ENCODE measurements at places on chromosomes 5 and 9.

DNA sequence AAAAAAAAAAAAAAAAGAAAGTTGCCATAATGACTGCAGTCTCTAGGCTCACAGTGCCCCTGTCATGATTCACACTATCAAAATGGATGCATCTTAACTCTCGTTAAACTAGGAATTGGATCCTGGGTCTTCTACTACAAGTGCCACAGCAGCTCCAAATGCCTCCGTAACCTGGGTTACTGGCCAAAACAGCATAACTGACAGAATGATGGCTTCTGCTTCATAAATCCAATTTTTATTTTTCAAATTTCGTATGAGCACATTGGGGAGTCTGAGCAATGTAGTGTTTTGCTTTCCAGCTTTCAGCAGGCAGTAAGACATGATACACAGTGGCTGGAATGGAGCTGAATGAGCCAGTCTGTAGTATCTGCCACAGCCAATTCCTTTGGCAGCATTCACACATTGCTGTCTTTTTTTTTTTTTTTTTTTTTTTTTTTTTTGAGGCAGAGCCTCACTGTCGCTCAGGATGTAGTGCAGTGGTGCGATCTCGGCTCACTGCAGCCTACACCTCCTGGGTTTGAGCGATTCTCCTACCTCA lies 36.0 kb upstream of the NPM1 start:
- no peak overlapping the region for H3K27ac ChIP-seq
- H3K4me3 ChIP-seq, result no peak overlapping the region
- H3K36me3 ChIP-seq, result no peaks in the 10 kb centered on the region
- no peak for DNase-seq
- no peaks in the 10 kb centered on the region for H3K4me1 ChIP-seq
- no peaks in the 10 kb centered on the region for H3K27me3 ChIP-seq

DNA sequence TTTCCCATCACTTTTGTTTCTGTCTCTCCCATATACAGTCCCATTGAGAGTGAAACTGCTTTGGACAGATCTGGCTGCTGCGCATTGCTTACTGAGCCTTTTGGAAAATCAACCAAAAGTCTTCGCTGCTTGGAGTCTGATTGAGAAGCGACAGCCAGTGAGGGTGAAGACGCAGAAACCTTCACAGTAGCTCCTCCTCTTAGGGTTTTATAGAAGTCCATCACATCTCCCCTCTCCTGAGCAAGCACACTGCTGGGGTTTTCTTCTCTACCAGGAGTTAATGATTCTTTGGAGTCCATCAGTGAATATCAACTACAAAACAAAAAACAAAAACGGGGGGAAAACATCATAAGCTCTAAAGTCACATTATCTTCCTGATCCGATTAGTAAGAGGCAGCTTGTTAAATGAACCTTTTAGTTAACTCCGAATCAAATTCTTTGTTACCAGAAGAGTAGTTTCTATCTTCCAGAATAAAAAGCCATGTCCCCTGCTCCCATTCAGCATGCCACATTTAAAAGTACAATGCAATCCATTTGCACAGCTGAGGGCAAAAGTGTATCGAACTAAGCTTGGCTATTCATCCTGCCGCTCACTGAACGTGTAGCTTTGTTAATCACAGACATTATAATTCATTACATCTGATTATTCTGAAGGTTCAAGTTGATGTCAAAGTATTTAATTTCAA lies 2.8 kb downstream of the NR3C1 start:
- no peaks in the 10 kb centered on the region for H3K36me3 ChIP-seq
- peaks cover 18% of the 10 kb centered on the region for H3K27me3 ChIP-seq
- H3K4me3 ChIP-seq, result no peak overlapping the region
- H3K27ac ChIP-seq, result no peak overlapping the region

- no peak overlapping the region for H3K27ac ChIP-seq
These were observed 8.3 kb downstream of the GRIN1 start for GRCh38 chr9:137147091-137147792.

DNA sequence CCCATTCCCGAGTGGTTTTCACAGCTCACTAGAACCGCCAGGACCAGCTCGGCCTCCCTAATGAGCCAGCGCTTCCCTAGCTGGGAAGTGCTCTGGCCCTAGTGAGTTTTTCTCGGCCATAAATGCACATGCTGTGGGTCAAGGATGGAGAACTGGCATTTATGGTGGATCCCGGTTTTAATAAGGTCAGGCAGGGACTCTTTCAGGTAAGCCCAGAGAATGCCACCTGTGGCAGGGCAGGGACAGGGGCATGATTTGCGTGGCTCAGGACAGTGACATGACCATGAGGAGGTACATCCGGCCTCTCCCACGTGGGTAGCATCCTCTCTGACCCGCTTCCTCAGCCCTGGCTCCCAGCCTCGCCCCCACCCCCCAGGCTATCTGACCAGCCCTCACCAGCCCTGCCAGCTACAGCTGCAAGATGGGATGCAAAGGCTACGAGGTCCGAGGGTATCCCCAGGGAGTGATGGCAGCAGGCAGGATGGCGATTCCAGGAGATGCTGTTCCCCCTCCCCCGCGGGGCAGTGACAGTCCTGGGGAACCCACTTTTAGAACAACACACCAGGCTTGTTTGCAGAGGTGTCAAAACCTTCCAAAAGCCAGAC lies 60.3 kb upstream of the ADAMTS2 start:
- H3K27me3 ChIP-seq, result no peaks in the 10 kb centered on the region
- no peaks in the 10 kb centered on the region for H3K36me3 ChIP-seq
- peaks cover 3% of the 10 kb centered on the region for H3K4me1 ChIP-seq
- no peak overlapping the region for H3K27ac ChIP-seq
- H3K4me3 ChIP-seq, result no peak overlapping the region
- no peak for DNase-seq

DNA sequence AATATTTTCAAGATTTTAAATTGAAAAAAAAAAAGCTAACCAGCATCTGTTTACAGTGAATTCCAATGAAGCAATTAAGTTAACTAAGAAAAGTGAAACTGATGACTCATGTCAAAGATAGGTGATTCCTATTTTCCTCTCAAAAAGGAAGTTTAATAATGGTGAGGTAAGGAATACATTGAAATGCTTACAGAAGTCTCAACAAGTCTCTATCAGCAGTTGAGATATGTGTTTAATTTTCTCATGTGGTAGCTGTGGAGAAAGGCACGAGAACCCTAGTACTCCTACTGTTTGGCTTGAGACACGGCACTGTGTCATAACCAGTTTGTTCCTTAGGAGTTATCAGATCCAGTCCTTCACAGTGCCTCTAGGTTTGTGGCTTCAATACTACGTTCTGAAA lies 114.5 kb downstream of the SLC25A46 start:
- H3K27ac ChIP-seq, result no peak overlapping the region
- no peak overlapping the region for H3K4me3 ChIP-seq
- H3K36me3 ChIP-seq, result no peaks in the 10 kb centered on the region

DNA sequence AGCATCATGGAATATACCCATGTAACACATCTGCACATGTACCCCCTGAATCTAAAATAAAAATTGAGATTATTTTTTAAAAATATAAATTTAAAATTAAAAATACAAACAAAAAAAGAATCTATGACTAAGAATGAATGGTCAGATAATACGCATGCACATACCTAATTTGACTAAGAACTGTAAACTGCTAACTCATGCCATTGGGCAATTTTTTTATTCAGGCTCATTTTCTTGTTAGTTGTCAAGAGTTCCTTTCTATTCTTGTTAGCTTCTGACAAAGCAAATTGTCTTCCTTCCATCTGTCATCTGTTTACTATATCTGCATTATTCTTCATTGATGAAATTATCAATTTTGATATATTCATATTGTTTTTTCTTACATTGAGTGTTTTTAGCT lies 69.5 kb upstream of the HAND1 start:
- no peaks in the 10 kb centered on the region for H3K27me3 ChIP-seq
- H3K4me3 ChIP-seq, result no peak overlapping the region
- H3K4me1 ChIP-seq, result no peaks in the 10 kb centered on the region
- no peaks in the 10 kb centered on the region for H3K36me3 ChIP-seq
- H3K27ac ChIP-seq, result no peak overlapping the region

- H3K4me1 ChIP-seq, result no peaks in the 10 kb centered on the region
- no peak for DNase-seq
- no peaks in the 10 kb centered on the region for H3K36me3 ChIP-seq
These were observed 97.5 kb upstream of the CTSV start for GRCh38 chr9:97136421-97136820.

DNA sequence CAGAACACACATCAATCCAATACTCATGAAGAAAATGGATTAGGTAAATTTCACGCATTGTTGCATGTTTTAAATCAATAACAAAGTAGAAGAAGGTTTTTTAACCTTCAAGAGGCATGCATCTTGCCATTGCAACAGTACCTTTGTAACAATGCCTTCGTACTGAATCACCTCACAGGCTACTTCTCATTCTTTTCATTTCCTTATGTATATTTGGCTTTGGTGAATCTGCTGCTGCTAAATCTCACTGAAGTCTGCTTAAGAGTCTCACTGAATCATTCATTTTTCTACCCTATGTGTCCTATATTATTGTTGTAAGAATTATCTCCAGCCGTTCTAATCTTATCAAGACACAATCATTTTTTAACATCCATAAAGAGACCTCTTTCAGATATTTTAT lies 152.5 kb downstream of the CDH10 start:
- no peaks in the 10 kb centered on the region for H3K4me1 ChIP-seq
- H3K36me3 ChIP-seq, result peaks cover 4% of the 10 kb centered on the region

DNA sequence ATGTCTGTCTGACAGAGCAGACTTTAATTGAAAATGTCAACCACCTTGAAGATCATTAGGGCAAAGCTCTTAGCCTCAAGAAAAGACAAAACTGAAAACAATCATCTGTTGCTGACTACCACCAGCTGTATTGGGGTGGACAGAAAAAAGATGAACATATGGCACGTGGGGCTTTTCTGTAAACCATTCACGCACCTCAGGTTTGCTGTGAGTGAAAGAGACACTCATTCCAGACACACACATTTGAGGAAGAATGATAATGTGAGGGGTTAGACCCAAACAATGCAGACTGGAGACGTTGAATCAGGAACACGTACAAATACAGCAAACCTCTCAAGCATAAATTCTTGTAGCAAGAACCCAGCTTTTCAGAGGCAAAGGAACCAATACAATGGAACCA lies 158.7 kb downstream of the EBF1 start:
- no peaks in the 10 kb centered on the region for H3K36me3 ChIP-seq
- H3K4me3 ChIP-seq, result no peak overlapping the region
- no peaks in the 10 kb centered on the region for H3K27me3 ChIP-seq
- no peak overlapping the region for H3K27ac ChIP-seq
- no peak for DNase-seq

GRCh38 chr5:1017691-1018455 lies 9.3 kb downstream of the NKD2 start:
- DNase-seq, result no peak
- H3K27me3 ChIP-seq, result no peaks in the 10 kb centered on the region
- no peak overlapping the region for H3K4me3 ChIP-seq
- H3K4me1 ChIP-seq, result no peaks in the 10 kb centered on the region
- H3K36me3 ChIP-seq, result no peaks in the 10 kb centered on the region
- H3K27ac ChIP-seq, result no peak overlapping the region

DNA sequence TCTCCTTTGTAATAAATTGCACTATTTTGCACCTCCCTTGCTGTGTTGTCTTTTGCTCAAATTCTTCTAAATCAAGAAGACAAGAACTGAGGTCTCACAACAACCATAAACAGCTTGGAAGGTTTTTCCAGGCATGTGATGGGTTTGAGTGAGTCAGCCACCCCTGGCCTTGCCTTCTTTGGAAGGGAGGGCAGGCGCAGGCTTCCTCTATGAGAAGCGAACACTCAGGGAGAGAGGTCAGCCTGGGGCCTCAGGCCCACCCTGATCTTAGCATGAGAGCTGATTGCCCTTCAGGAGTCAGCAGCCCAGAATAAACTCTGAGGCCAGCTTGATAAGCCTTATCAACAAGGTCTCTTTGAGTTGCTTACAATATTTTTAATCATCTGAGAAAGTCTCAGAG lies 31.6 kb downstream of the S1PR3 start:
- peak overlapping the region; percentile 54 for H3K27ac ChIP-seq
- no peaks in the 10 kb centered on the region for H3K36me3 ChIP-seq
- no peak for DNase-seq
- H3K27me3 ChIP-seq, result no peaks in the 10 kb centered on the region
- peaks cover 21% of the 10 kb centered on the region for H3K4me1 ChIP-seq

DNA sequence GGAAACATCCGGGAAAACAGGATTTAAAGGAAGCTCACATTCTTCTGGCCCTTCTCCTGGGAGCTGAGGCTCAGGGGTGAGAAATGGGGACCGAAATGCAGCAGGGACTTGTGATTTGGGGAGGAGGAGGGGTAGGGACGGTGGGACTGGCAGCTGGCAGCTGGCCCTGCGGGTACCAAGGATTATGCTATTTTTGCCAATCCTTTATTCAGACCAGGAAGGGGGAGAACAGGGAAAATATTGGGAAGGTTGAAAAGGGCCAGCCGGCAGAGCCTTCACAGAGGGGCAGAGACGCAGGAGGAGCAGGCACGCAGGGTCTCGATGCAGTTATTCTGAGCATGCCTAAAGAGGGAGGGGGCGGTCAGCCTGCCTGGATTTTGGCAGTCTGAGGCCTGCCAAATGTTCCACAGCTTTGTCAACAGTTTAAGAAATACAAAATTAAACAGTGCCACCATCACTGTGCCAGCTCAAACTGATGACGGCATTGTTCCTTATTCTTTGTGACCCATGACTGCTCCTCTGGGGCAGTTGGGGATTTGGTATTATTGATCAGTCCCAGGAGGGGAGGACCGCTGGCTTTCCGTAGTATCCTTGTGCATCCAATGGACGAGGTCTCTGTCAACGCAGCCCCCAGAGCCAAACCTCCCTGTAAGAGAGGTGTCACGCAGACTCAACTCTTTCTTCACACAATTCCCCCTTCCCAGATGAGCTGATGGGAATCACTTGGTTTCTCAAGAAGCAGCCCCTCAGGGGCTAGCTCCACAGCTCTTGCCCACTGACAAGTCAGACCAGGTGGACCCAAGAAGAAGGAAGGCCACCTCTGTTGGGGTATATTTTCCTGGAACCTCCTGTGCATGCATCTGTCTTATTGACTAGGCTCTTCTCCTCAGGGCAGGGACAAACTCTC lies 553.3 kb downstream of the BNC2 start:
- peaks cover 5% of the 10 kb centered on the region for H3K4me1 ChIP-seq
- H3K4me3 ChIP-seq, result no peak overlapping the region
- no peak for DNase-seq
- no peaks in the 10 kb centered on the region for H3K36me3 ChIP-seq

- H3K4me3 ChIP-seq, result no peak overlapping the region
- H3K36me3 ChIP-seq, result no peaks in the 10 kb centered on the region
These were observed 165.1 kb downstream of the PLK2 start for GRCh38 chr5:58294598-58295305.

DNA sequence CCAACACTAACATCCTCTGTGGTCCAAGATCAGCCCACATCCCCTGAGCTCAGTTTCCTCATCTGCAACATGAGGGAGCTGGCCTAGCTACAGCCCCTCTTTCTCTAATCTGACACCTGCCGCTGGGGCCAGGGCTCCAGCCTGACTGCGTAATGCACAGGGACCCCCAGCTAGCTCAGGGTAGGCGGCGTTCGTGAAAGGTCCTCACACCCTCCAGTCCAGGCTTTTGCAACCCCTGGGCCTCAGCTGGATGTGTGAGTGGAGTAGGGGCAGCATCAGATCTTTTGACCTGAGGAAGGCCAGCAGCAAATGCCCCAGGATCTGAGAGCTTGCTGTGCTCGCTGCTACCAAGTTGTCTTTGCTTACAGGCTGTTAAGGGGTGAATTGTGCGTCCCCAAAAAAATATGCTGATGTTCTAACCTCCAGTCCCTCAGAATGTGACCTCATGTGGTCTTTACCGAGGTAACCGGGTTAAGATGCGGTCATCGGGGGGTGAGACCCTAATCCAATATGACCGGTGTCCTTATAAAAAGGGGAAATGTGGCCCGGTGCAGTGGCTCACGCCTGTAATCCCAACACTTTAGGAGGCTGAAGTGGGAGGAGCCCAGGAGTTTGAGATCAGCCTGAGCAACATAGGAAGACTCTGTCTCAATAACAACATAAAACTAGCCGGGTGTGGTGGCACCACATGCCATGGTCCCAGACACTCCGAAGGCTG lies 47.8 kb downstream of the PLPP7 start:
- no peak overlapping the region for H3K4me3 ChIP-seq
- no peak for DNase-seq
- no peaks in the 10 kb centered on the region for H3K27me3 ChIP-seq
- H3K36me3 ChIP-seq, result no peaks in the 10 kb centered on the region

All from trophoblast cell (in vitro differentiated cells and primary cell).